ENCODE measurements at places on chromosomes 6 and 20.

- DNase-seq, result no peak
These were observed 133.0 kb downstream of the JARID2 start for GRCh38 chr6:15378866-15379265.

GRCh38 chr6:138404666-138405337 lies 779 bp downstream of the HEBP2 start:
- DNase-seq, result no peak

DNA sequence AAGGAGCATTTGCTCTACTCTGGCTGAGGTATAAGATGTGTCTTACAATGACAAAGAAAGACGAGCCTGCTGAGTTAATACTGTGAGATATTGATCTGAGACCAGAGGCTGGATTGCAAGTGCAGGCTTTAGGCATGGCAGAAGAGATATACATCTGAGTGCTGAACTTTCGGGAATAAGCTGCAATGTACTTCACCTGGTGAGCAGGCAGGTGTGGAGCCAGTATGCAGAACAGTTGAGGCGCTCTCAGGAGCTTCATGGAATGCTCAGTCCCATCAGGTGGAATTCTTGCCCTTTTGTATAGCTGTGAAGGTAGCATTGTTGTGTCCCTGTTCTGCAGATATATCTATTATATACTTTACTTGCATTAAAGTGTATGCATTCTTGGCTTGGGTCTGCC lies 179.3 kb upstream of the RIMS1 start:
- no peak for DNase-seq

DNA sequence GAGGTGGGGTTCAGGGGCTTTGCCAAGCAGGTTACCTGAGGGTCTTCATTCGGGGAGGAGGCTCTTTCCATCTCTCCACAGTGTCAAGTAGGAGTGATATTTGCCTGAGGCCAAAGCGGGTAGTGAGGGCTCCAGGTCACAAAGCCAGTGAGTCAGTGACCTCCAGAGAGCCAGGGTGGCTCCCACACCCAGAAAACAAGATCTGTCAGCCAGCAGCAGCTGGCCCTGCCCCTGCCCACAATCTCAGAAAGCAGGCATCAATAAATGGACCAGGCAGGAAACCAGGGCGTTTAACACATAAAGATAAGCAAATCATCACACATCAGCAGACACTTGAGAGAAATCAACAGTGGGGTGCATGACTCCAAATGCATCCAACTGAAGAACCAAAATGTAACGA lies 250.8 kb downstream of the CDH26 start:
- DNase-seq, result no peak

- peak; percentile 69 for DNase-seq
These were observed 292.6 kb downstream of the GMDS start for GRCh38 chr6:1952740-1953360.

- DNase-seq, result peak; percentile 24
These were observed 117.5 kb upstream of the ID4 start for GRCh38 chr6:19719691-19720128.

- DNase-seq, result no peak
These were observed 82.5 kb upstream of the OGFRL1 start for GRCh38 chr6:71206089-71206488.

GRCh38 chr6:145532361-145532760 lies 203.0 kb downstream of the EPM2A start:
- no peak for DNase-seq

GRCh38 chr6:145822456-145822855 lies 7.9 kb upstream of the FBXO30 start:
- no peak for DNase-seq

DNA sequence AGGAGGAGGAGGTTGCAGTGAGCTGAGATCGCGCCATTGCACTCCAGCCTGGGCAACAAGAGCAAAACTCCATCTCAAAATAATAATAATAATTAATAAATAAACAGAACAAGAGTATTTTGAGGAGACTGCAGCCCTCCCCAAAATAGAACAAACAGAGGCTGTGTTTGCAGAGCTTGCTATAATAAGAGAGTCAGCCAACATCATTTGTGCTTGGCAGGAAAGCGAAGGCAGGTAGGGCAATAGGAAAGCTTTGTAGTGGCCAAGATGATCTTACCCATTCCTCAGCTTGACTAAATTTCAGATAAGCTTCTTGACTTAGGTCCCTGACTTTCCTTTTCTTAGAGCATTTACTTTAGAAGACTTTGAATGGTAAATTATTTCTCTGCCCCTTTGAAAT lies 6.7 kb downstream of the C6orf141 start:
- DNase-seq, result no peak

GRCh38 chr6:153031335-153031955 lies 28.9 kb upstream of the MTRF1L start:
- DNase-seq, result no peak

DNA sequence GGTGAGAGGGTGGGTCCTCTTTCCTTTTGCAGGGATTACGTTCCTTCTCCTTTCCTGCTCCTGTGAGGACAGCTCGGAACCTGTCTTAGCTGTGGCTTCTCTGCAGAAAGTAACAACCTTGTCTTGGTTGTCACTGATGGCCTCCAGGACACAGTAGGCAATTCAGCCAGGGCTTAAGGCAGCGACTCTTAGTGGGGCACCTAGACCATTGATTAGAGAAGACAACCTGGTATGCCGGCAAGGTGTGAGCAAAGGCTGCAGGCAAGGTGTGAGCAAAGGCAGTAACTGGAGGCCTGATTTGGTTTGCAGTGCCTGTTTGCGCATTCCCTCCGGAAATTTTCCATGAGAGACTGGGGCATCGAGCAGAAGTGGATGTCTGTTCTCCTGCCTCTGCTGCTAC lies 37.6 kb downstream of the DYNLT1 start:
- no peak for DNase-seq

- no peak for DNase-seq
These were observed 206.0 kb upstream of the FOXQ1 start for GRCh38 chr6:1105833-1106400.

- DNase-seq, result no peak
These were observed 38.7 kb downstream of the MOXD1 start for GRCh38 chr6:132362442-132363185.

GRCh38 chr20:22729616-22730236 lies 145.4 kb upstream of the FOXA2 start:
- no peak for DNase-seq

- no peak for DNase-seq
These were observed 75.0 kb downstream of the MBOAT1 start for GRCh38 chr6:20137240-20137639.

DNA sequence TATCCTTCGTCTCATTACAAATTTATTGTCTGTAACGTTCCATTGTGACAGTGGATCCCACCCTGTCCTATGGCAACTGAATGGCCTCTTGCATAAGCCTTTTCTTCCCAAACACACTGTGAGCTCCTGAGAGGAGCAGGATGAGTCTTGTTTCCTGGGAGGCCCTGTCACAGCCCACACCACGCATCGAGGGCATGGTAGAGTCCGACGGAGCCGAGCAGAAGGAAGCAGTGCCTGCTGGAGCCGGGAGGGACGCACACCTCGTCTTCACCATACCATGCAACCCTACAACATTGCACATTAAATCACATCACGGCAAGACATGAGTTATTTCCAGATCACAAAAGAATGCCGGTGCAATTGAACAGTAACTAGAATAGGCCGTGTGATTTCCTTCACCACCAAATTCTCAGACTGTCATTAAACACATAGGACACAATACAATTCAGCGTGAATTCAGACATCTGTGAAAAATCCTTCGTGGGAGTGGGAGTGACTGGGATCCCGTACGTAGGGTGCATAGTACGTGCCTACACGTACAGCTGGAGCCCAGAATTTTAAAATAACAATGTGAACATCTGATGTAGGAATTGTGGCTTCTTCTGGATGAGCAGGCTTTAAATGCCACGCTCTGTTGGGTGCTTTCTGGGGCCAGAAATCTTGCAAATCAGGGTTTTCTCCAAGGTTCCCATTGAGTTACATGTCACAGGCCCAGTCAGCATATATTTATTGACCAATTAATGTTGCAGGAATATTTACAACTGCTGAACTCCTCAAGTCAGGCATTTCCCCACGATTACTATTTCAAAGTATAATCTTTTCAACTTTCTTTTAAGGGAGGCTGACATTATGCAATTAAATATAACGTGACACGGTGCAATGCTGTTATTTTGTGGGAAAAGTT lies 201.8 kb downstream of the TTLL2 start:
- no peak for DNase-seq

DNA sequence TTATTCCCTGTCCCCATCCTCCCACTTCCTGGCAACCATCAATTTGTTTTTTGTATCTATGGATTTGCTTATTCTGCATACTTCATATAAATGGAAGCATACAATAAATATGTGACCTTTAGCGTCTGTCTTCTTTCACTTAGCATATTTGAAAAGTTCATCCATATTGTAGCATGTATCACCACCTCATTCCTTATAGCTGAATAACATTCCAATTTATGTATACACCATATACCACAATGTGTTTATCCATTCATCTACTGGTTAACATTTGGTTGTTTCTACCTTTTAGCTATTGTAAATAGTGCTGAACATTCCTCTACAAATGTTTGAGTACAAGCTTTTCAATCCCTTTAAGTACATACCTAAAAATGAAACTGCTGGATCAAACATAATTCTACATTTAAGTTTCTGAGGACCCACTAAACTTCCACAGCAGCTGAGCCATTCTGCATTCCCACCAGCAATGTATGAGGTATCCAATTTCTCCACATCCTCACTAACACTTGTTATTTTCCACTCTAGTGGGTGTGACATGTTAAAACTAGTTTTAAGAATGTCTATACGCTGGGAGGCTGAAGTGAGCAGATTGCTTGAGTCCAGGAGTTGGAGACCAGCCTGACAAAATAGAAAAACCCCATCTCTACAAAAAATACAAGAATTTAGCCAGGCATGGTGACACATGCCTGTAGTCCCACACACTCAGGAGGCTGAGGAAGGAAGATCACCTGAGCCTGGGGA lies 32.9 kb downstream of the NUDT3 start:
- no peak for DNase-seq

DNA sequence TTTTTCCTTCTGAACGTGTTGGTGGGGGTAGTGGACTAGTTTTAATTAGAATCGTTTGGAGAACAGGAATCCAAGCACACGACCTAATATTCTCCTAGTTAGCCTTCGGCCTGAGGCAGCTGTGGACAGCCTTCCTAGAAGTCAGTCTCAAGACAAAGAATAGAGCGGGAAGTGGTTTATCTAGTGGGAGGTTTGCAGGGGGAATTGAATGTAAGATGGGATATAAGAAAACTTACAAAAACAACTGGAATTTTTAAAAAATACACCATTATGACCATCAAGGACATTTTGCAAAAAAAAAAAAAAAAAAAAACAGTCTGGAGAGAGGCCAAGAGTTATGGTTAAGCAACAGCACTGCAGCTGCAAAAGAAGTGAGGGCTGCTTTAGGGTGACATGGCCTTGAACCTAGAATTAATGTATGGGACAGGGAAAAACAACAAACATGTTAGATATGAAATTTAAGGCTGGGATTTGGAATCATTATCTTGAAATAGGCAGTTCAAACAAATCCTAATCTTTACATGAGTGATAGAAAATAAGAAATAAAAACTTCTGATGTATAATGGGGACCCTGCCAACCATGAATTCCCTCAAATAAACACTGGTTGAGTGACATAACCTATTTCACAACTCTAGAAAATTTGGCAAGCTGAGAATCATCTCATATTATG lies 40.2 kb downstream of the PLAGL1 start:
- peak; percentile 13 for DNase-seq

- DNase-seq, result no peak
These were observed 161.4 kb downstream of the CLIC5 start for GRCh38 chr6:45854149-45854742.

GRCh38 chr6:18021166-18021850 lies 33.9 kb upstream of the KIF13A start:
- no peak for DNase-seq

DNA sequence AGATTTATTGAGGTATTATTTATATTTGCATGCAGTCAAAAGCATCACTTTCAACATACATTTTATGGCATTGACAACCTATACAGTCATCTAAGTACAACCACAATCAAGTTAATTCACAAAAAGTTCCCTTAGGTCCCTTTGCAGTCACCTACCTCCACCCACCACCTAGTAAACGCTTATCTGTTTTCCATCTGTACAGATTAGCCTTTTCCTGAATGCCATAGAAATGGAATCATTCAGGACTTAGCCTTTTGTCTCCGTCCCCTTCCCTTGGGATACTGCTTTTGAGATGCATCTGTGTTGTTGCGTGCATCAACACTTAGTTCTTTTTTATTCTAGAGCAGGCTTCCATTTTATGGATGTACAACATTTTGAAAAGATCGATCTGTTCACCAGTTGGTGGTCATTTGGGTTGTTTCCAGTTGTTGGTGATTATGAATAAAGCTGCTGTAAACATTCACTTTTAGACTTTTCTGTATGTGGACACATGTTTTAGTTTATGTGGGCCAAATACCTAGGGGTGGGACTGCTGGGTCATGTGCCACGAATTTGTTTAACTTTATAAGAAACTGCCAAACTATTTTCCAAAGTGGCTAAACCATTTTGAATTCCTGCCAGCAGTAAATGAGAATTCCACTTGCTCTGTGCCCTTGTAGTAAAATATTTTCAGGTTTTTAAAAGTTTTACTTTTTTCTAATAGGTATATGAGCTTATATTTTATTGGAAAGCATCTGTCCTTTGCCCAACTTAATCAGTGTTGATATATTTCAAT lies 17.6 kb upstream of the IFNGR1 start:
- DNase-seq, result no peak

- DNase-seq, result no peak
These were observed 89.9 kb downstream of the RFX6 start for GRCh38 chr6:116966675-116967576.

- no peak for DNase-seq
These were observed 19.9 kb downstream of the CAPN11 start for GRCh38 chr6:44178424-44179071.

DNA sequence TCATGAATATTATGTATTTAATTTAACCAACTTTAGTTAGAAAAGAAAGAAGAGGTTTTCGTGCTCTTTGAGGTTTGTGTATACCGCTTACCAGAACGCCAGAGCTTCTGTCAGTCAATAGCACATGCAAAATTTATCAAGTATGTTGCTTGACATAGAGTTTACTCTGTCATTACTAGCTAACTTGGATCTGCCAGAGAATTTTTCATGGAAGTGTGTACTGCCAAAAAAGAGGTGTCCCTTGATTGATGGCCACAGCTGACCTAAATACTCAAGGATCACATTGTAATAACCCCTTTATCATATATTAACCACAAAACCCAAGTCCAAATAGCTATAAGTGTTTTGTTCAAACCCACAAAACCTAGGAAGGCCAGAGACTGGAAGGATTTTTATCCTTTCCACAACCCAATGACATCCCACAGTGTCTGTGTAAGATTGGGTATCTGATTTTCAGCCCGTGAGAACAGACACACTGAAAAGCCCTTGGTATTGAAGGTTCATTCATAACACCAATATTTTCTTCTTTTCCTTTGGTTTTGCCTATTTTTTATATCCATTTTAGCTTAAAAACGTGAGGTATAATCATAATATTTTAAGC lies 194.0 kb upstream of the EYA4 start:
- DNase-seq, result no peak

GRCh38 chr6:1231941-1232340 lies 80.0 kb upstream of the FOXQ1 start:
- no peak for DNase-seq

Data from fibroblast of skin of left quadriceps (primary cell).